MCF 10A (cell line): ENCODE measurements at places on chromosomes 3 and 15. TPM values are rescaled to one million over a fixed set of nuclear protein-coding genes. Genes with fewer than 3 reads are reported as not detected.

TM4SF18 gene
- not detected in 2 replicates for total RNA-seq

HCN4 gene
- total RNA-seq: not detected in 2 replicates

GRCh38 chr3:27554706-27555105 is 70.5 kb upstream of the SLC4A7 start:
- H3K4me3 ChIP-seq: no peak overlapping the region
- H3K4me1 ChIP-seq: peaks cover 26% of the 10 kb centered on the region
- H3K36me3 ChIP-seq: no peaks in the 10 kb centered on the region
- H3K27me3 ChIP-seq: no peaks in the 10 kb centered on the region
- no peak overlapping the region for H3K27ac ChIP-seq
- no peak for DNase-seq

- H3K4me3 ChIP-seq: no peak overlapping the region
- DNase-seq: no peak
- peaks cover 18% of the 10 kb centered on the region for H3K4me1 ChIP-seq
- H3K27ac ChIP-seq: no peak overlapping the region
These were observed 15.8 kb downstream of the PLXNA1 start for GRCh38 chr3:126998728-126999127.

DNA sequence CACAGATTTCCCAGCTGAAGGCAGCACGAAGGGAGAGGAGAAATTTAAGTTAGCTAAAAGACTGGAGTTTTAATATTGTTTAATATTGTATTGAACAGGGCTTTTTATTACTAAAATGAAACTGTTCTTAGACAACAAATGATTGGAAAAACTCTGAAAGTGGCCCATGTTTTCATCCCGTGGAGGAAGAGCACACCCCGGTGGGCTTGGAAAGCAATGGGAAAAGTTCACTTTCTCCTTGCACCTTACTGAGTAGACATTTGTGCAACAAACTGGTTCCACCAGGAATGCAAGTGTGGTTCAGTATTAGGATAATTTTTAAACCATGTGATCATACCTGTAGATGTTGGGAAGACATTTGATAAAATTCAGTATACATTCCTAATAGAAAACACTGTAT is 8.2 kb upstream of the ESYT3 start:
- H3K27me3 ChIP-seq: no peaks in the 10 kb centered on the region
- H3K27ac ChIP-seq: no peak overlapping the region
- no peaks in the 10 kb centered on the region for H3K4me1 ChIP-seq
- no peak overlapping the region for H3K4me3 ChIP-seq
- no peak for DNase-seq

GRCh38 chr3:37319784-37320183 is 145.4 kb upstream of the LRRFIP2 start:
- no peak overlapping the region for H3K27ac ChIP-seq
- H3K4me1 ChIP-seq: peaks cover 9% of the 10 kb centered on the region
- no peaks in the 10 kb centered on the region for H3K27me3 ChIP-seq
- H3K4me3 ChIP-seq: no peak overlapping the region
- DNase-seq: no peak

DNA sequence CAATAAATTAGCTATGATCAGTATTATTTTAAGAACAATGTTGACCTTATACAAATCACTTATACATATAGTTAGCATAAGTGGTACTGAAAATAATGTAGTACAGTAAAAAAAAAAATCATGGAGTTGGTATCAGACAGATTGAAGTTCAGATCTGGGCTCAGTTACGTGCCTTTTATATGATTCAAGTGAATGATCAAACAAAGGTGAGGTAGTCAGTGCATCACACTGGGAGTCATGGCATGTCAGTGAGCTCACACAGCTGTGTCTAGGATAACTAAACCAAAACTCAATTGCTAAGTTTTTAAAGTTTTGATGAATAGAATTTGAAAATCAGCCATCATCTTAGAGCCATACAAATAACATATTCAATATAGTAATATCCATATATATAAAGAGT is 11.2 kb upstream of the CCR8 start:
- peaks cover 23% of the 10 kb centered on the region for H3K27me3 ChIP-seq
- no peaks in the 10 kb centered on the region for H3K4me1 ChIP-seq
- H3K4me3 ChIP-seq: no peak overlapping the region

DNA sequence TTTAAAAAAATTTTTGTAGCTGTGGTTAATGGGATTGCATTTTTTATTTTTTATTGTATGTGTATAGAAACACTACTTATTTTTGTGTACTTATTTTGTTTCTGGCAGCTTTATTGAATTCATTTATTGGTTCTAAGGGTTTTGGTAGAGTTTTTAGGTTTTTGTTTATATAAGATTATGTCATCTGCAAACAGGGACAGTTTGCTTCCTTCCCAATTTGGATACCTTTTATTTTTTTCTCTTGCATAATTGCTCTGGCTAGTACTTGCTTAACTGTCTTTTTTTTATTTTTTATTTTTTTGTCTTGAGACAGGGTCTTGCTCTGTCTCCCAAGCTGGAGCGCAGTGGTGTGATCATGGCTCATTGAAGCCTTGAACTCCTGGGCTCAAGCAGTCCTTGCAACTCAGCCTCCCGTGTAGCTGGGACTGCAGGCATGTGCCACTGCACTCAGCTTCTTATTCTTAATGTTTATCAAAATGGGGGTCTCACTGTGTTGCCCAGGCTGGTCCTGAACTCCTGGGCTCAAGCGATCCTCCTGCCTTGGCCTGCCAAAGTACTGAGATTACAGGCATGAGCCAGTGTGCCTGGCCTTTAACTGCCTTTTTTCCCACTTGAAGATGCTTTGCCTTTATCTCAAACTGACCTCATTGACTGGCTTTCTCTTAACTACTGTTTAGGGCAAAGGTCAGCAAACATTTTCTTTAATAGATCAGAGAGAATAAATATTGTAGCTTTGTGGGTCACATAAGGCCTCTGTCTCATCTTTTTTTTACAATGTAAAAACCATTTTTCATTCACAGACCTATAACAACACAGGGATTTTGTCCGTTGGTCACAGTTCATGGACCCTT is 8.6 kb downstream of the TFG start:
- H3K4me1 ChIP-seq: peaks cover 47% of the 10 kb centered on the region
- no peak for DNase-seq
- H3K4me3 ChIP-seq: no peak overlapping the region
- H3K36me3 ChIP-seq: peaks cover 87% of the 10 kb centered on the region
- peak overlapping the region; percentile 27 for H3K27ac ChIP-seq

- no peaks in the 10 kb centered on the region for H3K27me3 ChIP-seq
- H3K4me3 ChIP-seq: no peak overlapping the region
- no peaks in the 10 kb centered on the region for H3K36me3 ChIP-seq
- H3K27ac ChIP-seq: no peak overlapping the region
- peak; percentile 5 for DNase-seq
- no peaks in the 10 kb centered on the region for H3K4me1 ChIP-seq
These were observed 13.9 kb upstream of the SLITRK3 start for GRCh38 chr3:165210132-165210531.
